Dermis blood vessel endothelial cell (primary cell): ENCODE measurements at places on chromosomes 16 and 17. TPM values are rescaled to one million over a fixed set of nuclear protein-coding genes. Genes with fewer than 3 reads are reported as not detected.

PIMREG gene
- total RNA-seq, result 7.8 and 62.4 TPM in 2 replicates

KCNG4 gene
- total RNA-seq, result not detected in 2 replicates

CFAP97D1 gene
- total RNA-seq, result not detected in 2 replicates

PHOSPHO1 gene
- 0.14 TPM in 1 of 2 replicates, not detected in the other for total RNA-seq

ARL16 gene
- total RNA-seq, result 21.0 and 25.2 TPM in 2 replicates

CDR2L gene
- 19.1 and 23.5 TPM in 2 replicates for total RNA-seq
